AG10803 (cell line): ENCODE measurements at places on chromosomes 6 and 20.
A peak's percentile ranks its signal among the peaks of the same experiment; 100 is the strongest.

DNA sequence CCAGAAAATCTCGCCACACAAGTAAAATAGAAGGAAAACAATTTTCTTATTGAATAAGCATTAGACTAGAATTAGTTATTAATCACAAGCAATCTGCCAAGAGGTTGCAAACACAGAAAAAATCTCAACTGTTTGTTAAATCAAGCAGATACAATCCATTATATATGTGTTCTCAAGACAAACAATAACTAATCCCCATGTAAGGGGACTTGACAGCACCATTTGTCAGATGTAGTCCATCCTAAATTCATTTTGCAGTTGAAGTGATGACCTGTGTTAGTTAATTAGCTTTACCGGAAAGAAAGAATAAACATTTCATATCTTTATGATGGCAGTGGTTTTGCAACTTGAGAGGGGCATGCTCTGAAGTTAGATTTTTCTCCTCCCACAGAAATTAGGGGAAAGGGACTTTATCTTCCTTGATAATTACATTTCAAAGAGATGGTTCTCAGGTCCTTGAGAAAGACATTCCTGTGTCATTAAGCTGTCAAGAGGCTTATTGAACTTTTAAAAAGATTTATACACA is 1588.0 kb downstream of the GRIK2 start:
- DNase-seq, result no peak

GRCh38 chr20:49310705-49311104 is 32.8 kb upstream of the ZNFX1 start:
- DNase-seq, result no peak

DNA sequence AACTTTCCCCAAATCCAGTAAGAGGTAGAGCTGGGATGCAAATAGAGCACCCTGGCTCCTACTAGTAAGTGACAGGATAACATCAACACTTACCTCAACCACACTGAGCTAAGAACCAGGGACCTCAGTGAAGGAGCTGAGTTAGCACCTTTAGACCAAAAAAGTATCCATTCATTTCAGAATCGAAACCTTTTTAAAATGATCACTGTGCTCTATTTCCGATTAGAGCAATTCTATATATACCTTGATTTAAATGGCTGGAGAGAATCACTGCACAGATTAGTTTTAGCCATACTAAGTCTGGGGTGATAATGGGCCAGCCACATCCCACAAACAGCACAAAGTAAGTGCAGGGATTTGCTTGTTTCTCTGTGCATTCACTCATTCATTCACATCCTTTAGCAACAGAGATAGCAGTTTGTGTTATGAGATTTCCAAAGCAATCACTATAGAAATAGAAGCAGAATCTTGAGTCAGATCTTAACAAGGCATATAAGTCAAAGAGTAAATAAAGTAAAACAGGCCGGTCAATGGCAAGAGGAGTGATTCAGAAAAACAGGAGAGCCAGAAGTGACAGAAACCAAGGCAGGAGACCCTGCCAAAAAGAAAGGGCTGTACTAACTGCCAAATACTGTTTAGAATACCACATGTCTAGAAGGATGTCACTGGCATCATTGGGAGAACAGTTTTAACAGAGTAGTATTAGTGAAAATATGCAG is 136.3 kb downstream of the KIF13A start:
- DNase-seq, result peak; percentile 46

- DNase-seq, result no peak
Observed at GRCh38 chr6:147949981-147950622, 392.5 kb upstream of the SASH1 start.

GRCh38 chr6:137162692-137163306 is 10.6 kb downstream of the IL22RA2 start:
- no peak for DNase-seq

- DNase-seq, result no peak
Observed at GRCh38 chr6:56652231-56652630, 9.5 kb upstream of the DST start.

- no peak for DNase-seq
Observed at GRCh38 chr6:109531446-109531845, 48.4 kb upstream of the ZBTB24 start.

DNA sequence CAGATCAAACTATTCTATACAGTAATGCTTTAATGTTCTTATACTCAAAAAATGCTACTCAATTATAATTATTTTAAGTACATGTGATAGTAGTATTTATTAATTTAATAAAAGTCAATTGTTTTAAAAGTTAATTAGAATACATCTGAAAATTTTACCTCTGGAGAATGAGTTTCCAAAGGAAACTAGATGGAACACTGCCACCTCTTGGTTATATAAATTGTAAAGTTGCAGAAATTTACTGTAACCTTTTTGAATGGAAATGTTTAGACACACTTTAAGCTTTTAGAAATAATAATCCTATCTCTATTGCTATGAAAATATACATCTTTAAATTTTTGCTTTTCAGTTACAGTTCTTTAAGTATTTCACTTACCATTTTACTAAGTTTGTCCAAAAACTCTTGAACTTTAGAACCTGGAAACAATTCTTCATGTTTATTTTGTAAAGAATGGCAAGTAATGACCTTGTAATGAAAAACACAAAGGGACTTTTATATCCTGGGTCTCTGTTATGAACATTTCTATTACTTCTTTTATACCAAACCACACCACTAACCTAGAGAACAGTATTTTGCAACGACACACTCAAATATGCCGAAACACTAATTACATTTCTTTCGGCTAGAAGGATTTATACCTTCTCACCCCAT is 10.9 kb upstream of the BMP5 start:
- peak; percentile 7 for DNase-seq

GRCh38 chr6:125749173-125749864 is at the start of gene HEY2:
Gene HEY2, plus strand, starts transcription at chr6:125749632. Its CDS starts 145 bp downstream, at chr6:125749777.
- DNase-seq, result peak; percentile 83

DNA sequence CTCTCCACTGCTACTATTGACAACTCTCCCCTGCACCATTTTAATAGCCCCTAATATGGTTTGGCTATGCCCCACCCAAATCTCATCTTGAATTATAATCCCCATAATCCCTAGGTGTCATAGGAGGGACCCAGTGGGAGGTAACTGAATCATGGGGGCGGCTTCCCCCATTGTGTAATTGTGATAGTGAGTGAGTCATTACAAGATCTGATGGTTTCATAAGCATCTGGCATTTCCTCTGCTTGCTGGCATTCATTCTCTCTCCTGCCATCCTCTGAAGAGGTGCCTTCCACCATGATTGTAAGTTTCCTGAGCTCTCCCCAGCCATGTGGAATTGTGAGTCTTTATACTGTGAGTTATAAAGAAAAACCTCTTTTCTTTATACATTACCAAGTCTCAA is 74.1 kb upstream of the TCF21 start:
- peak; percentile 73 for DNase-seq

DNA sequence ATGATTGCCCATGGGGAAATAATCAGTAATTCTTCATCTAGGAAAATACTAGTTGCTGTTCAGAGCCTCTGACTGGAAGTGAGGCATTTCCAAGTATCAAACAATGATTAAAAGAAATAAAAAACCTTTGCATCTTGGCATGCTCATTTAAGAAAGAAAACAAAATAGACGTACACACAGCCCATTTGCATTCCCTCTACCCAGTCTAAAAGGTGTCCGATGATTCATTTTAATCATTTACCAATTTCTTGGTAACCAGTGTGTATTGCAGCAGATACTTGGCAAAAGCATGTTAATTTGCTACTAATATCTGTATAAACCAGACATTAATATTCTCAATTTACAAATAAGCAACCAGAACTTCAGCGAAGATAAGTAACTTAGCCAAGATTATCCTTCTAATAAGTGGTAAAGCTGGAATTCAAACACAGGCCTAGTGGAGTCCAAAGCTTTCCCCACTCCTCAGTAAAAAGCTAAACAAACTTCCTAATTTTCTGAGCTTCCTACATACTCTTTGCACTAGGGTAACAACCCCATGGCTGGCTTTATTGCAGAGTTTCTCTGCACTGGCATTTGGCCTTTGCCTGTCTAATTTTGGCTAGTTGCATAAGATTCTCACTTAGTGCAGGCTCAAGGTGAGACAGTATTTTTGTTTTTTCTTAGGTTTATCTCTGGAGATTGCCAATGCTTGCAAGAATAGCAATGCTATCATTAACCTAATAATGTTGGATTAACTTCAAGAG is 338.1 kb downstream of the PRKN start:
- no peak for DNase-seq

DNA sequence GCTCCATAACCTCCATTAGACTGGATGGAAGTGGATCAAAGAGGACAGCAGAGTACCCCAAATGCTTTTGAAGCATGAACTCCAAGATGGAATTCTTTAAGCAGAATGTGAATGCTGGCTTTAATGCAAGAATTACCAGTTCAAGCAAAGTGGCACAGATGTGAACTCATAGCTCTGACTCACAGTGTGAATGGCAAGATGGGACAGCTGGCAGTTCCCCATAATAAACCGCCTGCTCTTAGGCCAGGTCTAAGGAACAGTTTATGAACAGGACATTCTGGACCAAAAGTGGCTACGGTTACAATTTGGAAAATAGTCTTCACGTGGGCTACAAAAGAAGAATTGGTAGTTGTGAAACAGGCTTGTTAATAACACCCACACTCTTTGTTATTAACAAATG is 76.5 kb downstream of the SPTLC3 start:
- DNase-seq, result peak; percentile 3

DNA sequence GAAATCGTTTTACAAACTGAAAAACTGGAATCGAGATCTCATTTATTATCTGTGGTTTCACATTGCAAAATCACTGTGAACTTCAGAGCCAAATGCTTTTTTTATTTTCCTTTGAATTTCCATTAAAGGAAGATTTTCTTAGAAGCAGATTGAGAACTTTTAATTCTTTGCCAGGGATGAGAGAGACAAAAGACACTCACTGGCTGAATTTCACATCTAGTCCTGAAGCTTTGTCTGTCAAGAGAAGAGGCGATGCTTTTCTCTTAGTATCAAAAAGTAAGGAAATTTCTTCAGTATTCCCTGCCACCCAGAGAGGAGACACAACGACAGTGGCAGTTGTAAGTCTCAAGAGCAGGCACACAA is 141.8 kb downstream of the TMEM200A start:
- DNase-seq, result no peak

- no peak for DNase-seq
Observed at GRCh38 chr6:148530976-148531375, 188.3 kb downstream of the SASH1 start.

- no peak for DNase-seq
Observed at GRCh38 chr20:17681726-17682102, 328 bp downstream of the RRBP1 start.

GRCh38 chr6:131443514-131443913 is 129.5 kb upstream of the ARG1 start:
- no peak for DNase-seq

- DNase-seq, result no peak
Observed at GRCh38 chr6:155587817-155588216, 132.2 kb upstream of the NOX3 start.

- no peak for DNase-seq
Observed at GRCh38 chr20:38085026-38085425, 51.5 kb downstream of the RPRD1B start.

GRCh38 chr20:8662433-8662954 is 406.4 kb upstream of the PLCB4 start:
- DNase-seq, result no peak

DNA sequence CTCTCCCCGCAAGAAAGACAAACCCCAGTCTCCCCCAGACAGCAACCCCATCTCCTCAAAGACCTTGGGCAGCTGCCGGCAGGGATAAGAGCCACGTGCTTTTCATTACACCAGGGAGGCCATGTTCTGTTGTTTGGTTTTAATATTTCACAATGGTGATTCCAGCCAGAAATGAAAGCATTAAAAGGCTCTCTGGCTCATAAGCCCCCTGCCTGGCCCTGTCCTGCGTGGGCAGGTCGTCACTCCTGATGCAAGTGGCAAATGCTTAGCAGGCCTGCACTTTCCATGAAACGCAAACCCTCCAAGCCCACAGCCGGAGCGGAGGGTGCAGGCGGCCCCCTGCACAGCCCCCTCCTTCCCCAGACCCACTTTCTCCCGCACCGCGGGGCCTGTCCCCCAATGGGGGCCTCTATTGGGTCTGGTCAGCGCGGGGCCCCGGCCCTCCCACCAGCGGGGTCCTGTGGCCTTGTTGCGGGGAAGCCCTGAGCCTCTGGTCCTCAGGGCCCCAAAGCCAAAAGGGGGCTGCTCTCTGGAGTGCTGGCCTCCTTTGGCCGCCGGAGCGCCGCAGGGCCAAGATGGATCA is 77.2 kb downstream of the TMEM242 start:
- peak; percentile 75 for DNase-seq

DNA sequence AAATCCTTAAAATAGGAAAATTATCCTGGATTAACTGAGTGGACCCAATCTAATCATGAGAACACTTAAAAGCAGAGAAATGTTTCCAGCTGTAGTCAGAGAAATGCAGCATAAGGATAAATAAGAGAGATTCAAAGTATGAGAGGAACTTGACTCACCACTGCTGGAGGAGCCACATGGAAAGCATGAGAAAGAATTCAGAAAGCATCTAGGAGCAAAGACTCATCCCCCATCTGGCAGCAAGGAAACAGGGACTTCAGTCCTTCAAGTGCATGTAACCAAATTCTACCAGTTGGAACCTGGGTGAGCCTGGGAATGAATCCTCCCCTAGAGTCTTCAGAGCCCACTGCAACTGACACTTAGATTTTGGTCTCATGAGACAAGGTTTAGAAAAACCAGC is 33.7 kb downstream of the RNF146 start:
- DNase-seq, result peak; percentile 92

DNA sequence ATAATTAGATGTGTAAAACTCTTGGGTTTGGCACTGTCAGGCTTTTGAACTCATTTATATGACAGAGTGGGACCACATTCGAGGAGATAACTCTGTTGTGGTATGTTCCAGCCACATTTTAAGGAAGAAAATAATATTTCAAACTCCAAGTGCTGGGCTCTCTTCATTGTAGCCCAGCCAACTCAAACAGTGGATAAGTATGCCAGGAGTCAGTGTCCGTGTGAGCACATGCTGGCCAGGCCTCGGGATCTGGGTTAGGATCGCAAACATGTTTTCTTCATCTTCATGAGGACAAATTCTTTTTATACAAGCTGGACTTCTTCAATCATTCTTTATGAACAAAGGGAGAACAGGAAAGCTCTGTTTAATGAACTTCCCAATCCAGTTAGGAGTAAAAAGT is 497.5 kb downstream of the MAFB start:
- DNase-seq, result peak; percentile 12

DNA sequence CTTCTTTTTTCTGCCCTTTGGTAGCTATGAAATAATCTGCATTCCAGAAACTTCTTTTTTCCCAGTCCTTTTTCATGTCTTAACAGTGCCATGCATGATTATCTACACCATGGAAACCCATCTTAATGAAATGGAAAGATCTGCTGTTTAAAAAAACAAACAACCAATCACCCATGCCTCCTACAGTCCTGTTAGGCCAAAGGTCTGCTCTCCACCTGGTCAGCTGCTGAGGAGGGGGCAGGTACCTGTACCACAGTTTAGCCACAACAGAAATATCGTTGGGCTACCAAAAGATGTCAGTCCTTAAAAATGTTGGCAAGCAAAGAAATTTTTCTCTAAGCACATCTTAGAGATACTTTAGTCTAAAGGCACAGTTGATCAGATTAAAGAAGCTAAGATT is 112.6 kb downstream of the SLC16A10 start:
- DNase-seq, result no peak

GRCh38 chr6:42405021-42405420 is 46.7 kb downstream of the TRERF1 start:
- peak; percentile 66 for DNase-seq
